ENCODE measurements at places on chromosomes 6 and 20.

DNA sequence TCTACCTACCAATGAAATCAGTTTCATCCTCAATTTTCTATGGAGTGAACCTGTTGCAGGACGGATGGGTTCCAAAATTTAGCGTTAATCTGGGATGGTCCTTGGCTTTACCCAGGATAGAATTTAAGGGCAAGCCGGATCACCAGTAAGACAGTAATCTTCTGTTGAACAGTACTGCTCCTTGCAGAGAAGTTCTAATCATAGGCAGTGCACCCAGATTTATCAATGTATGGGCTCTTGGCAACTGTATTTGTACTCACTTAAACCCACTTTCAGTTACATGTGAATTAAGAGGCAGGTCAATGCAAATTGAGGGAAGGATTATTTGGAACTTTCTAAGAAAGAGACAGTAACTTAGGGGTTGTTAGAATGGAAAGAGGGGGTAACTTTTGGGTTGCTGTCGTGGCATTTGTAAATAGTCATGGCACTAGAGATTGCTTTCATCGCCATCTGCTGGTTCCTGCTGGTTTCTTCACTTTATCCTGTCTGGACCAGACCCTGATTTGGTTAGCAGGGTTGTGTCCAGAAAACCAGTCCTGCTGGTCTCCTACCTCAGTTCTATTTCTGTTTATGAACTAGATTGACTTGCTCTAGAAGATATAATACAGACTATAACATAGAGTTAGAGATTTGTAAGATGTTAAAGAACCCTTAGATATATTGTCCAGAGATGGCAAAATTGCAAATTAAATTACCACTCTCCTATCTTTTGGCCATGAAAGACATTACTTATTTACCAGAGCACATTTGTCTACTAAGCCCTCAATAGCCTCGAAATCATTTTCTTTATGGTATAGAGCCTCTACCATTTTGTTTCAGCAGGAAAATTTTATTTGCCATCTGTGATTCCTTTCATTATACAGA is 646.3 kb downstream of the UTRN start:
- DNase-seq, result peak; percentile 0

- no peak for DNase-seq
These were observed 78.1 kb upstream of the KIF25 start for GRCh38 chr6:167919349-167919748.

DNA sequence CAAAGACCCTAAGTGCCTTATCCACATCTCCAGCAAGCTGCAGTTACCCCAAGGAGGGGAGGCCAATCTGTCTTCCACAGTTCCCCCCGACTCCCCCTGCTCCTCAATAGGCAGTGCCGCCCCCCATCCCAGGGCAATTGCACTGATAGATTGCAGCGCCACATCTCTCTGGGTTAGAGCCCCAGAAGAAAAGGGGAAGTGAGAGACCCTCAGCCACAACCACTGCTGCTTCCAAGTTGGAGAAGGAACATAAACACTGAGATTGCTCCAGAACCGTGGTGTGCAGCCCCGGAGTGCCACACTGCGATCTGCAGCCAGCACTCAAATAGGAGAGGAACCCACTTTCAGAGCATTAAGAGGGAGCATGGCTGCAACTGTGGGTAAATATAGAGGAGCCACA is 101.5 kb downstream of the RWDD2A start:
- no peak for DNase-seq

DNA sequence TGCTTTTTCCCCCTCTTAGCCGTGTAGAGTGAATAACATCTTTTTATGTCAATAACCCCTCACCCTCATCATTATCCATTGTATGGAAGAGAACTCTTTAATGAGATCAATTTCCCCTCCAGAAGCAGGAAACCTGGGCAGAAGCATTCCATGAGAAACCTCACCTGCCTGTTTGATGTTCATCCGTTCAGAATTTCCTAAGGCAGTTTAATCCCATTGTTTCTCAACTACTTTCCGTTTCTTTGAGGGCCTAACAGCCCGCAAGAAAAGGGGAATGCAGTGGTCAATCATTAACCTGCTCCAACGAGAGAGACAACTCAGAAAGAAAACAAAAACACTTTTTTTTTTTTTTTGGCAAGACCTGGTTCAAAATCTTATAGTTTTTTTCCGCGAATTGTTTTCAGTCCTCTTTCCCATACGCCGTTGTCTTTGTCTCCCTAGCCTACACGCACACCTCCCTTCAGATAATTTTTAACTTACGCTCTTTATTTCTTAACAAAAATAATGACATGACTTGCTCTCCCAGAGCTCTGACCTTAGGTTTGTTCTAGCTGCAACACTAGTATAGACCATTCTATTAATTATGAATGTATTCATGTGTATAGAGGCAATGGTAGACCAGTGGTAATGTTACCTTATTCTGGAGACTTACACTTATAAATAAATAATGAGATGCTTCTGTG is 25.6 kb upstream of the ID4 start:
- DNase-seq, result no peak

- no peak for DNase-seq
These were observed 108.7 kb upstream of the TMEM170B start for GRCh38 chr6:11428895-11429294.

Data from NCI-H446 (cell line).